ENCODE measurements at places on chromosomes 7 and 10. TPM values are rescaled to one million over a fixed set of nuclear protein-coding genes. Genes with fewer than 3 reads are reported as not detected.

DNA sequence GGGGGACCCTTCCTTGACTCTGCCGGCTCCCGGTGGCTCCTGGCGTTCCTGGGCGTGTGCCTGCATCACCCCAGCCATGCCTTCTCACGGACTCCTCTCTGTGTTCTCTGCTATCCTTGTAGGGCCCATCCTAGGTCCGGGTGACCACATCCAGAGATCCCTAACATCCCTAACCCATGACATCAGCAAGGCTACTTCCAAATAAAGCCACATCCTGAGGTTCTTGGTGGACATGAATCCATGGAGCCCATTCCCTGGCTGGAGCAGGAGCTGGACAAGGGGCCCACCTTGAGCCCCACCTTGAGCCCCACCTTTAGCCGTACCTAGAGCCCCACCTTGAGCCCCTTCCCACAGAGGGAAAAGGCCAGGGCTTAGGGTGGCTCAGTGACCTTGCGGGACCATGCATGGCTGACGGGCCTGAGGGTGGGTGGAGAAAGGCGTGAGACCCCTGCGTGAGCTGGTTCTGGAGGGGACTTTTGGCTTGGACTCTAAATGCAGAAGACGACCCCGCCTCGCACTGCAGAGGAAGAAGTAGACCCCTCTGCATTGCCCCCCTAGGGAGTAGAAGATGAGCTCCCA is 58.5 kb upstream of the INPP5A start:
- no peak for DNase-seq

Gene POLR3A
- total RNA-seq = 25.6 TPM

DNA sequence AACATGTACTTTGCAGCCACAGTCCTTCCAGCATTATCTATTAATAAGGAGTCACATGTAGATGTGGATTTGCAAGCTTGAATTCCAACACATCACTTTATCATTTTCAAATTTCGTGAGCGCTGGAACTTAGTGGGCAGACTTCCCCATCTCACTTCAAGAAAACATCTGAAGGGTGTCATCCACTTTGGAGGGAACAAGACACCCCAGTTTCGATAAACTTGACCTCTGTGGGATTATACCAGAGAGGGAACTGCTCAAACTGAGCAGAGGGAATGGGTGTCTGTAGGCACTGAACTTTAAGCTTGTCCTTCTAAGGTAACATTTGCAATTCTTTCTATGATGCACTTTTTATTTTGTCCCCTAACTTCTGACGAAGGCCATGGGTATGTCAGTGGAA is 27.5 kb downstream of the ADRB1 start:
- DNase-seq = no peak

- no peak for DNase-seq
Measured at GRCh38 chr7:25118048-25118753, 6.9 kb downstream of the CYCS start.

- no peak for DNase-seq
Measured at GRCh38 chr10:114087255-114087654, 43.6 kb downstream of the ADRB1 start.
